ENCODE measurements at places on chromosomes 12 and 14.

- peaks cover 42% of the 10 kb centered on the region for H3K4me1 ChIP-seq
- peaks cover 6% of the 10 kb centered on the region for H3K27me3 ChIP-seq
- H3K36me3 ChIP-seq = no peaks in the 10 kb centered on the region
These were observed 24.9 kb downstream of the DGLUCY start for GRCh38 chr14:91138511-91139359.

DNA sequence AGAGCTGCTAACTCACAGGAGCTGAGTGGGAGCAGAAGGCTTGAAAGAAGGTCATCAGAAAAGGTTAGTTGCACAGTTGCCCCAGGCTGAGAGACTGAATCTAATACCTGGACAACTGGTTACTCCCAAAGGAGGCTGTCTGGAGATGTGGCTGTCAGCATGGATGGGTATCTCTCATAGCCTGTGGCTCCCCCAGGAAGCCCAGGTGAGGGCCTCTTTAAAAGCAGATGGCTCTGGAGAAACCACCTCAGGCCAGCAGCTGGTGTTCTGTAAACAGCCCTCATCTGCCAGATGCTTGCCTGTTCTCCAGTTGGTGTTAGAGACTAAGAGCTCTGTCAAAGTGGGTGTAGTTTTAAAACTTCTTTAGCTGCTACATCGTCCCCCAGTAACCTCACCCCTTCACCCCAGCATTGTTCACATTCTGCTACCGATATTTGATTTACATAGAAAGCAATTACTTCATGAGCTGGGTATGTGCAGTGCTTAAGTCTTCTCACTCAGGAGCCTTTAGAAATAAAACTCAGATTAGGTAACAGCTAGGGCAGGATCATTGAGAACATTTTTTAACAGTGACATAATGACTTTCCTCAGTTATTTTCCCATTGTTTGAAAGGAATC, 25.8 kb downstream of the DACT1 start:
- no peak overlapping the region for H3K27ac ChIP-seq
- DNase-seq = no peak
- H3K4me1 ChIP-seq = peaks cover 10% of the 10 kb centered on the region
- no peaks in the 10 kb centered on the region for H3K36me3 ChIP-seq
- H3K4me3 ChIP-seq = no peak overlapping the region
- no peaks in the 10 kb centered on the region for H3K27me3 ChIP-seq

- DNase-seq = no peak
- H3K4me3 ChIP-seq = no peak overlapping the region
- peaks cover 6% of the 10 kb centered on the region for H3K4me1 ChIP-seq
- no peaks in the 10 kb centered on the region for H3K36me3 ChIP-seq
- no peak overlapping the region for H3K27ac ChIP-seq
These were observed 18.3 kb downstream of the ALDH6A1 start for GRCh38 chr14:74065746-74066575.

GRCh38 chr14:33508126-33509062, 442.5 kb downstream of the EGLN3 start:
- no peaks in the 10 kb centered on the region for H3K36me3 ChIP-seq
- H3K4me1 ChIP-seq = no peaks in the 10 kb centered on the region
- no peak overlapping the region for H3K27ac ChIP-seq
- DNase-seq = no peak
- peaks cover 2% of the 10 kb centered on the region for H3K27me3 ChIP-seq

GRCh38 chr14:68777644-68778043, 15.2 kb downstream of the ZFP36L1 start:
- H3K27me3 ChIP-seq = no peaks in the 10 kb centered on the region
- H3K4me1 ChIP-seq = peaks cover 60% of the 10 kb centered on the region
- no peak overlapping the region for H3K4me3 ChIP-seq
- peaks cover 4% of the 10 kb centered on the region for H3K36me3 ChIP-seq
- H3K27ac ChIP-seq = no peak overlapping the region
- DNase-seq = no peak

GRCh38 chr12:117481470-117481869, 120.0 kb upstream of the NOS1 start:
- H3K27ac ChIP-seq = no peak overlapping the region
- no peaks in the 10 kb centered on the region for H3K36me3 ChIP-seq
- no peaks in the 10 kb centered on the region for H3K27me3 ChIP-seq
- no peak overlapping the region for H3K4me3 ChIP-seq

DNA sequence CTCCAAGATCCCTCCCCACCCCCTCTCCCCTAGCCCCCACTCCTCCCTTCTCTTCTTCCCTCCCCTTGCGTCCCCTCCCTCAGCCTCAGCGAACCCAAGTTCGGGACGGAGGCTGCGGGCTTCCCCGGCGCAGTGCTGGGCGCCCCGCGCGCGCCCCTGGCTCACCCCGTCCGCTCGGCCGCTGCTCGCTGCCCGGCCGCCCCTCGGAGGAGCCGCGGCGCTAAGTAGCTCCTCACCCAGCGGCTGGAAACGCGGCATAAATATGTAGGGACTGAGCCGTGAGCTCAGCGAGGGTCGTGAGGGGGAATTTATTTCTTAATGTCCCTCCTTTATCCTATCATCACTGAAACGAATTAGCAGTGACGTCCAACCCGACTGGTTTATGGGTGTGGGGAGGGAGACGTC, at the start of gene NOS1:
TSS of gene NOS1 (minus strand) at position 280 of the 405 bp plus-strand sequence. CDS start 30,557 bp downstream, outside the sequence.
- peak within 1 kb of the TSS; percentile 62 for H3K4me3 ChIP-seq
- H3K27ac ChIP-seq = no peak within 1 kb of the TSS
- H3K4me1 ChIP-seq = peaks cover 22% of the 10 kb centered on the region
- peaks cover 32% of the 10 kb centered on the region for H3K27me3 ChIP-seq
- no peaks in the 10 kb centered on the region for H3K36me3 ChIP-seq

All from endothelial cell (in vitro differentiated cells).